Pancreas (tissue), 10 donors: ENCODE measurements at places on chromosomes 5 and 9. TPM values are rescaled to one million over a fixed set of nuclear protein-coding genes. Genes with fewer than 3 reads are reported as not detected.

RECK gene
- 2.0 TPM for polyA plus RNA-seq

PCDHB13 gene
- 1.2 TPM for polyA plus RNA-seq

MYMK gene
- not detected for polyA plus RNA-seq

SLC36A1 gene
- polyA plus RNA-seq, result 4.0 TPM

- no peak for DNase-seq
Observed at GRCh38 chr9:124390794-124391658, 24.2 kb downstream of the PSMB7 start.

DNA sequence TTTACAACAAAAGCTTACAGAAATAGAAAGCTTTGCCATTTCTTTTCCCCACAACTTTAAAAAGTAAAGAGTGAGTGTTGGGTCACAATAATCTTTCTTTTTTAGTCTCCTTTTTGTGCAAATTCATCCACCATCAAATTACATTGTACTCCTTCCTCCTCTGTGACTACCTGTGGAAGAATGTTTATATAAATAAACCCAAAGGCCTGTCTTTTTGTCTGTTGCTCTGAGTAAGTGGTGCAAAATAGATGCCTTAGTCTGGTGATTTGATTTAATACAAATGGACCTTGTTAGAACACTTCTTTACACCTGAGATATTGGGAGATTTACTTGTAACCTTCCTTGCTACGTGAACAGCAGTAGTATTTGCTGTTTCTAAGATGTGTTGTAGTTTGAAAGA is 53.5 kb upstream of the TAF11L2 start:
- DNase-seq, result no peak

DNA sequence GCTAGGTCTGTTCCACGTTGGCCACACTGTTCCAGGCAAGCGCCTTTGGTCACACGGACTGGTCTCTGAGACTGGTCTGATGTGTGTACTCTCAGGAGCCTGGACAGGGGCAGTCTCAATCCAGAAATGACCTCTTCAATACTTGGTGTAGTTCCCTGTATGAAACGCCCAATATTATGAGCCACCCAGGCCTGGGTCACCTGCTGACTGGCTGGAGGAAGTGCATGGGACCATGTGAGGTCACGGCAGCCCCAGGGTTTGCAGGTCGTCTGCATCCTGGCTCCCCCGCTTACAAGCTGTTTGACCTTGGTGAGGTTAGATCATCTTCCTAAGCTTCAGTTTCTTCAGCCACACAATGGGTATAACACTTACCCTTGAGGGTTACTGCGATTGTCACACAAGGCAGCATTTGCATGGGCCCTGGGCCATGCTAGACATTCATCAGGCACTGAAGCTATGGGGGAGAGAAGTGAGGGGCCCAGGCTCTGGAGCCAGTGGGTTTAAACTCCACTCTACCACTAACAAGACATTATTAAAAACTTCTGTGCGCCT is 5.2 kb upstream of the GRHPR start:
- no peak for DNase-seq

DNA sequence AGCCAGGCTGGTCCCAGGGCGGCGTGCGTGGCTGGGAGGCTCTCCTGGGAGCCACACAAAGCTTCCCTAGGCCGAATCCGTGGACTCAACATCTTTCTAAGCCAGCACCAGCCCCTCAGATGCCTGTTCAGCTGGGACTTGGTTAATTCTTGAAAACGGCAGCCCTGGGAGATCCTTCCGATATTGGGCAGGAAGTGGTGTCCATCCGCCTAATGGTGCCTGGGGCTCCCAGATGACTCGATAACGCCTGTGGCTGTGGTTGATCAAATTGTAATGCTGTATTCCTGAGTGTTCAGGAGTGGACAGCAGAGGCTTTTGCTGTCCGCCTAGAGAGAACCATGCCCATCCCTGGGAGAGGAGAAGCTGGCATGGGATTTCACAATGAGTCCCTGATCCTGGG is 14.1 kb downstream of the KCNT1 start:
- DNase-seq, result no peak

GRCh38 chr9:110788871-110789270 is 120.3 kb downstream of the MUSK start:
- no peak for DNase-seq

GRCh38 chr9:107020040-107020530 is 157.1 kb downstream of the ZNF462 start:
- DNase-seq, result no peak

DNA sequence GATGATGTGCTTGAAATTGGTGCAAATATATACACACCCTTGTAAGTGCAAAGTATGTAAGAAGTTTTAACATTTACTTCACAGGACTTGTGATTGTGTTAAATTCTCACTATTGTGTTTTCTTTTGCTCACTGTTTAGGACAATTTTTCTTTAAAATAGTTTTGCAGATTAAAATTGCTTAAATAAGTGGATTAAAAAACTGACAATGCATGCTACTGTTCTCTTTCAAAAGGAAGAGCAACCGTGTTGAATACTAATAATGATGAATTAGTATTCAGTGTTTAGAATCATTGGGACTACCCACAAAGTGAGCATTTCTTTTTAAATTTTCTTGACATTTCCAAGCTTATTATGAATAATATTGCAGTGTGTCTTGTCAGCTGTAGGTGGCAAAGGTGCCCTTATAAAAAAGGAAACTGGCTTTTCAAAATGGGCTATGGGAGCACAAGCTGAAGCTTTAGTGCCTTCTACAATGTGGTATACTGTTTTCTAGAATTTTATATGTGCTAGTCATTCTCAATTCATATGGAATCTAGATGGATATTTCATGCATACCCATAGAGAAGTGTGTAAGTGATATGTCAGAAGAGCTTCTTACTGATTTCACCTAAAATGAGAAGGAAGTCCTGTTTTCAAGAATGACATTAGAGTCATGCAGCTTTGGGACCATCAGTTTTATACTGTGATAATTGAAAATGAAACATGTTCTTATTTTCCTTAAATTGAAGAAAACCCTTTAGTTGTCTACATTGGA is 35.4 kb downstream of the SREK1 start:
- DNase-seq, result no peak

DNA sequence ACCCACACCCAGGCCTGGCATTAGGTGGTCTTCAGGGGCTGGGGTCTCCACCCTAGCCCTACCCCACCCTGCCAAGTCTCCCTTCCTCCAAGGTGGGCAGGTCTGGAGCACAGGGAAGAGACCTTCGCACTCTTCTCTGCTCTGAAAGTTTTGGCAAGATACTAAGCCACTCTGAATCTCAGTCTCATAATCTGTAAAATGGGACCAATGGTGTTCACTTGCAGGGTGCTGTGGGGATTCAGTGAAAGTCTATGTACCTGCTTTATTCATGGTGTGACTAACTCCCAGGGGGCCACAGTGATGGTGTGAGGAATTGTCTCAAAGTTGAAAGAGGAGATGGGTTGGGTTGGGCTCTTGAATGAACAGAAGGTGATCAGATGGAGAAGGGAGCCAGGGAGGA is 25.0 kb downstream of the LHX2 start:
- no peak for DNase-seq

DNA sequence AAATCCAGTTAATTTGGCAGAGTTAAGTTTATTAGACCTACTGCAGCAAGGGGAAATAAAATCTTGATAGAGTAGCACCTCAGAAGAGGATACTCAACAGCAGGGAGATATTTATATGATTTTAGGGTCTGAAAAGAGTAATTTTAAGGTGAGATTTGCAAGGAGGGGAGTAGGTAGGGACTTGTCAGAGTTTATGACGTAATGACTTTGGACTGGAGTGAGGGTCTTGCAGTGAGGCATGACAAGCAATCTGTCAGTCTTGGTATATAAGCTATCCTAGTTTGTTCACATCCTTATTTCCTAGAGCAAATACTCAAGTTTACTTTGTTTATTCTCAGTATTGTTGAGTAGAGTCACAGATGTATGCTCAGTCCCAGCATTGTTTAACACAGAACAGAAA is 722.6 kb downstream of the TLE4 start:
- no peak for DNase-seq

GRCh38 chr5:113118765-113119164 is 142.2 kb downstream of the DCP2 start:
- no peak for DNase-seq
